ENCODE measurements at places on chromosomes 1 and 21.

DNA sequence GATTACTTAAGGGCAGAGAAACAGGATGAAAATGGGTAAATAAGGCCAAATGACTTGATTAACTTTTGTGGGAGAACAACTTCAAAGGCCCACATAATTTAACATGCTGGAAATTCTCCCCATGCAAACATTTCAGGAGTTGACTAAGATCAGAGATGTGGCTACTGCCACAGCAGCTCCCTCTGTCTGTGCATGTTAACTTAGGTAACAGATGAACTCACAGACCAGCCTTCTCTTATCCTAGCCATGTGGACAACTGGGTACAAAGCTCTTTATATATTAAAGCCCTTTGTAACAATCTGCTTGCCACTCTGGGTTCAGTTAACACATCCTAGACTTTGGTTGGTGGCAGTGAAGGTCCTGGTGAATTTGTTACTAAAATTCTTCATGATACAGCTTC is 33.2 kb downstream of the BEND5 start:
- no peak for DNase-seq

GRCh38 chr1:29390491-29391361 is 154.4 kb downstream of the PTPRU start:
- no peak for DNase-seq

- DNase-seq: no peak
Measured at GRCh38 chr1:183769956-183770815, 34.7 kb upstream of the RGL1 start.

DNA sequence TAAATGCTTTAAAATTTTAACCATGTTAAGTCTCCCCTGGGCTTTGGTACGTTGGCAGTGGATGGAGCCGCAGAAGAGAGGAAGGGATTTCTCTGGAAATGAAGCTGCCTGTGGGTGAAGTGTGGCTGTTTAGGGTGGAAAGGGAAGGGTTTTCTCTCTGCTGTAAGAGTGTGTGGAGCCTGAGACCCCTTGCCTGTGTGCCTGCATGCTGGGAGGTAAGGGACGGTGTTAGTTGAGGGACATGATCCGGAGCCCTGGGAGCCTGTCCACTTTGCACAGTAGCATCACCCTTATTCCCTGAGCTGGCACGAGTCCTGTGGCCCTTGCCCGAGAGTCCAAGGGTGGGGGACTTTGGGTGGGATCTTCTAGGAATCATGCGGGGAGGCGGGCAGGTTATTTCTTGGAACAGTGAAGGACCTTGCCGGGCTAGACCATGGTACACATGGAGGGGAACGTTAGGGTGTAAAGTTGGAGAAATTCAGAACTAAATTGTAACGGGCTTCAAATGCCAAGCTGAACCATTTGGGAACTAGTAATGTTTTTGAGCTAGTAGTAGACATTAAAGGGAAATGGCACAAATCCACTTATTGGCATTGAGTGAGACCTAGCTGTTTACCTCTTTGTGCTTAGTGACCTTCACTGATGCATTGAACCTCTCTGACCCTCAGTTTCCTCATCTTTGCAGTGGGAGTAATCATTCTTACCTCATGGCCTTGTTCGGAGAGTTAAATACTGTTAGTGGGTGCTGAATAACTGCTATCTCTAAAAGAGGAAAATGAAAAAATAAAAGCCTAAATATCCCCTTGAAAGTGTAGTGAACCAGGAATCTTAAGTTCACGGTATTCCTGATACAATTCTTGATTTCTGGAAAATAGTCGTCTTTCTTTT is 3.5 kb downstream of the GALNT2 start:
- DNase-seq: no peak

DNA sequence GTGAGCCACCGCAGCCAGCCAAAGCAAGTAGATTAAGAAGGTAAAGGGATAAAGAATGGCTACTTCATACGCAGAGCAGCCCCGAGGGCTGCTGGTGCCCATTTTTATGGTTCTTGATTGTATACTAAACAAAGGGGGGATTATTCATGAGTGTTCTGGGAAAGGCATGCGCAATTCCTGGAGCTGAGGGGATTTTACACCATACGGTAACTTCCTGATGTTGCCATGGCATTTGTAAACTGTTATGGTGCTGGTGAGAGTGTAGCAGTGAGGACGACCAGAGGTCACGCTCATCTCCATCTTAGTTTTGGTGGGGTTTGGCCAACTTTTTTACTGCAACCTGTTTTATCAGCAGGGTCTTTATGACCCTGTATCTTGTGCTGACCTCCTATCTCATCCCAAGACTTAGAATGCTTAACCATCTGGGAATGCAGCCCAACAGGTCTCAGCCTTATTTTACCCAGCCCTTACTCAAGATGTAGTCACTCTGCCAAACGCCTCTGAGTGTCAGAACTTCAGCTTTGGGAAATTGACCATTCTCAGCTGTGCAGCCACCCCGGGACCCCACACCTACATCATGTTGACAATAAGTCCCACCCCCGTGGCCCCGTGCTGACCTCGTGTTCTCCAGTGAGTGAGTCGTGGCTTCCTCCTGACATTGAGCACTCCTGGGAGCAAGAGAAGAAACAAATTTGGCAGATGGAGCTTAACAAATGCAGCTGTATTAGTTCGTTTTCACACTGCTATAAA is 149.4 kb upstream of the COL6A1 start:
- no peak for DNase-seq

DNA sequence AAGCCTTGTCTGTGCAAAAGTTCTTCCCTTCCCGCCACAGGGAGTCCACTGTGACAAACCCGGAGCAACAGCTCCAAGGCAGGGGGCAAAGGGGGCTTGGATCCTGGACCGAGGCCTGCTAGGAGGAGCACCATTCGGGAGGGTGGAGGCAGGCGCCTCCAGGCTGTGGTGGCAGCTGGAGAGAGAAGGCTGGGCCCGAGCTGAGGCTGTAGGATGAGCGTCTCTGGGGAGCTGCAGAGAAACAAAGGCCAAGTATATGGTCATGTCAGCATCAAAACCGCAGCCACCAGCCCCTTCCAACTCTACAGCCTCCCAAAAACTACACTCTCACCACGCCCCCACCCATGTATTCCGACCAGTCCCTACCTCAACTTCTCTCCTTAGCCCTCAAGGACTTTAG is 579 bp downstream of the SH3BP5L start:
- no peak for DNase-seq

GRCh38 chr1:156987715-156988114 is 57.8 kb downstream of the ARHGEF11 start:
- DNase-seq: no peak

DNA sequence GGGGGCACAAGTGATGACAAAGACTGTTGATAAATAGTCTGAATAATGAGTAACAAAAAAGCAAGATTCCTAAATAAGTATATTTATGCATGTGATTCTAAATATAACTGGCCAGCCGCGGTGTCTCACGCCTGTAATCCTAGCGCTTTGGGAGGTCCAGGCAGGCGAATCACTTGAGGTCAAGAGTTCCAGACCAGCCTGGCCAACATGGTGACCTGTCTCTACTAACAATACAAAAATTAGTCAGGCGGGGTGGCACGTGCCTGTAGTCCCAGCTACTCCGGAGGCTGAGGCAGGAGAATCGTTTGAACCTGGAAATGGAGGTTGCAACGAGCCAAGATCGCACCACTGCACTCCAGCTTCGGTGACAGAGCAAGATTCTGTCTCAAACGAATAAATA is 161.5 kb downstream of the TOMM20 start:
- DNase-seq: no peak

- DNase-seq: no peak
Measured at GRCh38 chr21:41895643-41896493, 16.7 kb upstream of the PRDM15 start.

DNA sequence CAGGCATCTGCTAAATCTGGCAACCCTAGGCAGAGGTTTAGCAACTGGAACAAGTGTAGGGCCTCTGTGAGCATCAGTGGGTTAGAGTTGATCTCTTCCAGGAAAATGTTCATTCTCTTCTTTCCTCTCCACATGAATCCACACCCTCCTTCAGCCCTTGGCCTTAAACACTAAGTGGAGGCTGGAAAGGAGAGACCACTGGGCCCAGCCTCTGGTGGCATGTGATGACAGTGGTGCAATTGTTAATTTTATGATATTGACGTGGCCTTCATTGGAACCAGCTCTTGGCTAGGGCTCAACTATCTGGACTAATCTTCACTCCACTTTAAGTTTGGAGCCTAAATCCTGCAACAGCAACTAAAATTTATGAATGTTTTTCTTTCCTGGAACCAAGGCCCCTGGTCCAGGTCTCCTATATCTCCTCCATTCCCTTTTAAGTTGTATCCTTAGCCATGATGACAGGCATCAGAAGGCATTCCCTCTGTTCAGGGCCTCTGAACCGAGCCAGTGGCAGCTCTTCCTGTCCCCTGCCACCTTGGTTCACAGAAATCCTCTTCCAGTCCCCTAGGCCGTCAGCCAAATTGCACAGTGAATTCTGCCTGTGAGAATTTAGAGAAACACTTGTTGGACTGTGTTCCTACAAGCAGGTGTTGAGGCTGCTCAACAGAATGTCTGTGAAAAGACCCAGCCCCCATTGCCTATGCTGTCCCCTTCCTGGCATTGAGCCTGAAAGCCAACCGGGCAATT is 132.2 kb downstream of the PSMG1 start:
- DNase-seq: no peak

Measured in SW 1271 (cell line).